T-cell (primary cell): ENCODE measurements at places on chromosomes 3 and 15.

- H3K27me3 ChIP-seq: peaks cover 43% of the 10 kb centered on the region
- no peaks in the 10 kb centered on the region for H3K36me3 ChIP-seq
- no peak for DNase-seq
- no peak overlapping the region for H3K4me3 ChIP-seq
Observed at GRCh38 chr3:43865351-43865750, 174.6 kb downstream of the ABHD5 start.

DNA sequence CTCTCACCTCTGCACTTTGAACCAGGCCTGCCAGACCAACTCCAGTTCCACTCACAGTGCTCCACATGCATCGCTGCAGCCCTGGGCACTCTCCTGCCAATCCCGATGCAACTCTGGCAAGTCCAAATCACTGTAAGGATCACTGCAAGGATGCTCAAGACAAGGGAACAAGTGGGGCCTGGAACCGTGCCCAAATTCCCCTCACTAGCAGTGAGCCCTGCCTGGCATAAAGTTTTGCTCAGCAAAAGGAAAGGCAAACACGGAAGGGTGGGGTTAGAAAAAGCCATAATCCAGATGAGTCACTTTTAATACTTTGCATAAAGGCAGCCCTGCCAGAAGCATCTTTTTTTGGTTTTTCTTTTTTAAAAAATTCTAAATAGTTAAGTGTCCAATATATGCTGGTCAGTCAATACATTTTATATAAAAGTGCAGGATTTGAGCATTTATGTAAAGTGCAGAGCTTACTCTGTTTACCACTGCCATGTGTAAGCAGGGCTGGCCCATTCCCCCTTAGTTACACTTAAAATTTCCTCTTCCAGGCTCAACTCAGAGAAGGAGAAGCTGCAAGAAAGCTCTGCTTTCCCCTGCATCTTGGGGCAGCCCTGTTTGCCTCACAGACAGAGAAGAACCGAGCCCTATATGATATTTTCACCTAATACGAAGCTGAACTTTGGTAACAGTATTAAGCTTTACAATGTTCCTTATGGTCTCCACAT, 102.2 kb downstream of the CD47 start:
- no peaks in the 10 kb centered on the region for H3K27me3 ChIP-seq
- no peaks in the 10 kb centered on the region for H3K36me3 ChIP-seq
- no peak overlapping the region for H3K4me3 ChIP-seq

DNA sequence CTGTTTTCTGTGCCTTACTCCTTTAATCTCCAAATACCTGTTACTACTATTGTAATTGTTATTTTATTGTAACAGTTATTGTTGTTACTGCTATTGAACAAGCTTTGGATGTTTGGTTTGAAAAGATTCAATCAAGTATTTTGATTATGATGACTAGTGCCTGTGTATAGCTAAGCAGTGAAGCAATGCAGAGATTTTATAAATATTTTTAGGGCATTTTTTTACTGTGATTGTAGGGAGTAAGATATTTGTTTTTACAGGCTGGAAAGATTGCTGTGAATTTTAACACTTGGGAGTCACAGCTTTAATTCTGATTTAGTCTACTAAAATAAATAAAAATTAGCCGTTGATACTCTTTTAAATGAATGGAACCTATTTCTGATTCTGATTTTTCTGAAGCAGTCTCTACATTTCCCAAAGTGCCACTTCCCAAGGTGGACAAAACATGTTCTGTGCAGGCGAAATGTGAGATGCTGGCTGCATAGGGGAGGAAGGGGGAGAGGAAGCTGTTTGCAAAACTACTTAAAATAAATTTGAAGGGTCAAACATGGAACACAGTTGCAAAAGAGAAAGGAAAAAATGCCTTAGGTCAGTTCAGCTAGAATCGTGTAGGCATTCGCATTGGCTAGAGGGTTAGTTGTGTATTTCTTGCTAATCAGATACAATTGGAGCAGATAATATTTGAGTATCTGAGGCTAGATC, 25.7 kb downstream of the EEFSEC start:
- no peaks in the 10 kb centered on the region for H3K36me3 ChIP-seq
- DNase-seq: no peak
- no peak overlapping the region for H3K4me3 ChIP-seq
- no peak overlapping the region for H3K27ac ChIP-seq

GRCh38 chr15:78929536-78930264, 15.1 kb downstream of the CTSH start:
- H3K4me1 ChIP-seq: no peaks in the 10 kb centered on the region
- no peak overlapping the region for H3K4me3 ChIP-seq
- no peak overlapping the region for H3K27ac ChIP-seq
- no peaks in the 10 kb centered on the region for H3K27me3 ChIP-seq

- no peaks in the 10 kb centered on the region for H3K27me3 ChIP-seq
- H3K27ac ChIP-seq: peak within 1 kb of the TSS; percentile 78
- H3K4me3 ChIP-seq: peak within 1 kb of the TSS; percentile 64
- peaks cover 33% of the 10 kb centered on the region for H3K4me1 ChIP-seq
Observed at GRCh38 chr3:49358217-49358883, at the start of gene GPX1. TSS of gene GPX1 (minus strand) at chr3:49358353. CDS start at chr3:49358278, 75 bp downstream.

- H3K4me3 ChIP-seq: no peak overlapping the region
- H3K27ac ChIP-seq: no peak overlapping the region
- H3K36me3 ChIP-seq: no peaks in the 10 kb centered on the region
- H3K4me1 ChIP-seq: no peaks in the 10 kb centered on the region
Observed at GRCh38 chr15:72890043-72890442, 106.5 kb upstream of the ADPGK start.

GRCh38 chr15:52136442-52136980, 23.9 kb upstream of the BCL2L10 start:
- H3K4me3 ChIP-seq: no peak overlapping the region
- DNase-seq: no peak
- peaks cover 4% of the 10 kb centered on the region for H3K36me3 ChIP-seq
- H3K27ac ChIP-seq: no peak overlapping the region
- no peaks in the 10 kb centered on the region for H3K27me3 ChIP-seq

- H3K27ac ChIP-seq: no peak overlapping the region
- H3K4me1 ChIP-seq: no peaks in the 10 kb centered on the region
- H3K4me3 ChIP-seq: no peak overlapping the region
- H3K36me3 ChIP-seq: no peaks in the 10 kb centered on the region
Observed at GRCh38 chr3:145079436-145079835, 1081.5 kb downstream of the PLOD2 start.

- no peaks in the 10 kb centered on the region for H3K36me3 ChIP-seq
- no peak overlapping the region for H3K4me3 ChIP-seq
- no peak for DNase-seq
- no peak overlapping the region for H3K27ac ChIP-seq
- H3K27me3 ChIP-seq: no peaks in the 10 kb centered on the region
- H3K4me1 ChIP-seq: no peaks in the 10 kb centered on the region
Observed at GRCh38 chr3:159829056-159829455, 159.6 kb upstream of the IL12A start.

- no peak overlapping the region for H3K4me3 ChIP-seq
- no peaks in the 10 kb centered on the region for H3K4me1 ChIP-seq
- H3K27me3 ChIP-seq: no peaks in the 10 kb centered on the region
- H3K27ac ChIP-seq: no peak overlapping the region
- DNase-seq: no peak
- no peaks in the 10 kb centered on the region for H3K36me3 ChIP-seq
Observed at GRCh38 chr3:123353850-123354233, 95.0 kb downstream of the ADCY5 start.

DNA sequence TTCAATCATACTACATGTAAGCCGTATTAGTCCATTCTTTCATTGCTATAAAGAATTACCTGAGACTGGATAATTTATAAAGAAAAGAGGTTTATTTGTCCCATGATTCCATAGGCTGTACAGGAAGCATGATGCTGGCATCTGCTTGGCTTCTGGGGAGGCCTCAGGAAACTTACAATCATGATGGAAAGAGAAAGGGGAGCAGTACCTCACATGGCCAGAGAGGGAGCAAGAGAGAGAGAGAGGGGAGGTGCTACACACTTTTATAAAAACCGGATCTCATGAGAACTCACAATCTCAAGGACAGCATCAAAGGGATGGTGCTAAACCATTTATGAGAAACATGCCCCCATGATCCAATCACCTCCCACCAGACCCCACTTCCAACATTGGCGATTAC, 14.3 kb upstream of the CLASP2 start:
- H3K27ac ChIP-seq: no peak overlapping the region
- H3K4me3 ChIP-seq: no peak overlapping the region
- no peaks in the 10 kb centered on the region for H3K36me3 ChIP-seq
- DNase-seq: no peak
- no peaks in the 10 kb centered on the region for H3K4me1 ChIP-seq

GRCh38 chr15:101068961-101069653, 149.9 kb downstream of the LRRK1 start:
- DNase-seq: no peak
- H3K36me3 ChIP-seq: no peaks in the 10 kb centered on the region
- H3K27ac ChIP-seq: no peak overlapping the region
- H3K27me3 ChIP-seq: peaks cover 4% of the 10 kb centered on the region
- no peak overlapping the region for H3K4me3 ChIP-seq
